Stimulated activated CD8-positive, alpha-beta memory T cell treated with anti-CD3 and anti-CD28 coated beads, Interleukin-15, amount 100 ng/mL, for 1 hour (primary cell): ENCODE measurements at places on chromosomes 16 and 17.

DNA sequence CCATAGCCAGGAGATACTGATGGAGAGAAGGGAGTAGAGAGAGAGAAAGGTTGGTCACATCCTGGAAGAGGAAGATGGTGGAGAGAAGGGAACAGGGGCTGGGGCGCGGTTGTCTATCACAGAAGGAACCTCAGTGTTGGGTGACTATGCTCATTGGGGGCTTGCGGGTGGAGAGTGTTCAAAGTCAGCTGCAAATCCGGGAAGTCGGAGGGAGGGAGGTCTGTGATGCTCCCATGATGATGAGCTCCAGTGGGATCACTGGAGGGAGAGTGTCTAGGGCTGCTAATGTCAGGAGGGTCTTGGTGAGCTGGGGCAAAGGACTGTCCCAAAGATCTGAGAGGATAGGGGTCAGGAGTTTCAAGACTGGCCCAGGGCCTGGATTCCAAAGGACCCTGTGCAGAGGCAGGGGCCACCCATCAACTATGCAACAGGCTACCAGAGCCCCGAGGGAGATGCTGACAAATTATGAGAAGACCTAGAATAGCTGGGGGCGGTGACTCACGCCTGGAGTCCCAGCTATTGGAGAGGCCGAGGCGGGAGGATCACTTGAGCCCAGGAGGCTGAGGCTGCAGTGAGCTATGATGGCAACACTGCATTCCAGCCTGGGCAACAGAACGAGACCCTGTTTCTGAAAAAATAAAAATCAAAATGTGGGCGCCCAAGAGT, 2.6 kb downstream of the SPDYE4 start:
- DNase-seq: no peak

GRCh38 chr16:49951574-49952195, 73.3 kb upstream of the CNEP1R1 start:
- no peak for DNase-seq

- DNase-seq: no peak
Observed at GRCh38 chr17:66647391-66647983, 187.4 kb upstream of the CACNG5 start.

DNA sequence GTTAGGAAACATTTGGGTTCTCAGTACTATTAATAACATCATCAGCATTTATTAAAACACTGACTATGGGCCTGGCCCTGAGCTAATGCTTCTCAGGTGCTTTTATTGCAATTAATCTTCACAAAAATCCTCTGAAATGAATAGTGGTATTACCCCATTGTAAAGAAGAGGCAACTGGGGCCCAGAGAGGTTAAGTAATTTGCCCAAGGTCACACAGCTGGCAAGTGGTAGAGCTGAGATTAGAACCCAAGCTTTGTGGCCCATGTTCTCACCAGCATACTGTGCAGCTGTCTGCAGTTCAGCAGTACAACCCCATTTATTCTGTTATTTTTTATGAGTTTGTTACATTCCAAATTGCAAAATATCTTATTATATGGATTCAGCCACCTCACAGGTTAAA, 82.3 kb downstream of the TBC1D16 start:
- DNase-seq: no peak

DNA sequence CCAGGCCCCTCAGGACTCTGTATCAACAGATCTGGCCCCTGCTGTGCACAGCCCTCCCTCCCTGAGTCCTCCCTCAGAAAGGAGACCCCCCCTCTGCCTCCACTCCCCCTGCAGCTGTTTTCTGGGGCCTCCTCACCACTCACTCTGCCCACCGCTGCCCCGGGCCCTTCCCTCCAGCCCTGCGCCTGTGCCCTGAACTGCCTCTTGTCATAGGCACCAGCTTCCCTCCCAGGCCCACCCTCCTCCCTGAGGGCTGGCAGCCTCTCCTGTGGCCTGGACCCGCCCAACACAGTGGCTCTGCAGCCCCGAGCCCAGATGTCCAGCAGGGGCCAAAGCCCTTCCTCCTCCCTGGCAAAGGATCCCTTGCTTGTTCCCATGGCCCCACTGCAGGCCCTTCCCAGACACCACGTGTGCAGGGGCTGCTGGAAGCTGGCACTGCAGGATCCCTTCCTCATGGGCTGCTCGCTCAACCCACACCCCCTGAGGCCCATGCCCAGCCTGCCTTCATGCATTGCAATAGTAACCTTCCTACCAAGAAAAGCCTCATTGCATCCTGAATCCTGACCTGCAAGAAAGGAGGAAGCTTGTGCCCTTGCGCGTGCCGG, 25.8 kb downstream of the GNPTG start:
- no peak for DNase-seq

GRCh38 chr17:50171371-50172071, 5.7 kb downstream of the SGCA start:
- DNase-seq: no peak

DNA sequence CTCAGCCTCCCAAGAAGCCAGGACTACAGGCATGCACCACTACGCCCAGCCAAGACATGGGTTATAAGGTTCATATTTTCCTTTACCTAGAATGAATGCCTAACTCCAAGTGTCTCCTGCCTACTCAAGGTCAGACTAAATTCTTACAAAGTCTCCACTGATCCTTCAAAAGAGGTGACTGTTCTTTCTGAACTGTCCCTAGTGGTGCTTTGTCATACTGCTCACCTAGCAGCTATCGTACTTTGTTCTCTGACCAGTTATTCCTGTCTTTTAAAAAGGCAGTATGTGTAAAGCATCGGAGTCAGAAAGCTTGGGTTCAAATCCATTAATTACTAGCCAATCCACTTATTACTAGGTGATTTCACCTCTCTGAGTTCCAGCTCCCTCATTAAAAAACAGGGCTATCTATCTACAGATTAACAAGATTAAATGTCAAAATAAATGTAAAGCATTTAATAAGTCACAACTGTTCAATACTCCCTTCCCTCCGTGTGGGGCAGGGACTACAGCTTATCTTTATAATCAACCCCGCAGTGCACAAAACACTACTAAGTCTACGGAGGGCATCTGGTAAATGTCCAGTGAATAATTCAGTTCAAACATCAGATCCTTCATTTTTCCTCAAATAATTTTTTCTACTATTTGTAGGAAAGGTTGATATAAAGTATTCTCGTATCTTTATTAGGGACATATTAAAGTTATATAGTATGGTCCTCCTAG, 20.0 kb upstream of the ITGA2B start:
- DNase-seq: no peak

DNA sequence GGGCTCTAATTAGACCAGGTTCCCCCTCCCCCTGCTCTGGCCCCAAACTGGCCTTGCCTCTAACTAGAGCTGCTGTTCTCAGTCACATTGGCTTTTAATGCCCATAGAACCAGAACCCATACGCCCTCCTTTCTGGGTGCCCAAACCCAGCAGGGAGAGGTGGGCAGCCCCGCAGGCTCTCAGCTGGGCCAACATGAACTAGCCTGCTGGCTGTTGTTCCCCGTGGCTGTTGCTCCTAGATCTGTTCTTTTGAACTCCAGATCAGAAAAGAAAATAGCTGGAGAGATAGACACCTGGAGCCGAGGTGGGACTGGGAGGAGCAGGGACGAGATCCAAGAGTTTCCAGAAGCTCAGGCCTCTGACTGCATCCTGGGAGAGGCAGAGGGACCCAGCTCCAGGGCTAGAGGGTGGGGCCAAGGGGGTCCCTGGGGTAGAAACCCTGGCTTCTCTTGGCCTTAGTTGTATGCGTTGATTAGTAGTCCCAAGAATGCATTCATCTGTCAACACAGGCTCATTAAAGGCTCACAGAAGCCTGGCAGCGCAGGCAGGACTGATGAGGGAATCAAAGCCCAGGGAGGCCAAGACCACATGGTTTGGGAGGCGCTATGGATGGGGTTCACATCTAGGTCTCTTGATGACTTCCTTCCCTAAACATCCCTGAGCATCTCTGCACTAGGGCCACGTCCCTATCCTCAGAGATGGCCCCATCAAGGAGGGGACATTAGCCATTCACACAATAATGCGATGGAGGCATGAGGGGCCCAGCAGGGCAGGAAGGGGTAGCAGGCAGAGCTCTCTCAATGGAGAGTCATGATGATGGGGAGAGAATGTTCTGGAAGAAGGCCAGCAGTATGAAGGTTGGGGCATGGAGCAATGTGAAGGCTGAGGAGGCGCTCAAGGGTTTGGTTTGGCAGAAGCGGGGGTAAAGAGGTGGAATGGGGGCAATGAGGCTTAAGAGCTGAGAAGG, 1.3 kb upstream of the CPSF4L start:
- no peak for DNase-seq

- no peak for DNase-seq
Observed at GRCh38 chr17:61376931-61377838, 22.5 kb upstream of the TBX2 start.

DNA sequence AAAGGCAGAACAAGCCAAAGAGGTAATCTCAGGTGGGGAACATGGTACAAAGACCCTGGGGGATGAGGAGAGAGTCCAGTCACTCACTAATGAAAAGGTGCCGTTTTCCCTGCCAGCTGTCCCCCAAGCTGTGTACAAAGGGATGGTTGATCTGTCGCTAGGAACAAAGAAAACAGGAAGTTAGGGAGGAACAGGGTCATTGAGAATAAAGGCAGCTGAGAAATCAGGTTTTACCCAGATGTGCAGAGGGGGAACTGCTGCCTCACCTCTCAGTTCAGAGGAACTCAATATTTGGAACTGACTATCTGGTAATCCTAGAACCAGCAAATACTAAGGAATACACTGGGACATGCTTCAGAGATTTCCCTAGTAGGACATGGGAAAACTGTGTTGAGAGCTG, 1.5 kb downstream of the RSKR start:
- no peak for DNase-seq

DNA sequence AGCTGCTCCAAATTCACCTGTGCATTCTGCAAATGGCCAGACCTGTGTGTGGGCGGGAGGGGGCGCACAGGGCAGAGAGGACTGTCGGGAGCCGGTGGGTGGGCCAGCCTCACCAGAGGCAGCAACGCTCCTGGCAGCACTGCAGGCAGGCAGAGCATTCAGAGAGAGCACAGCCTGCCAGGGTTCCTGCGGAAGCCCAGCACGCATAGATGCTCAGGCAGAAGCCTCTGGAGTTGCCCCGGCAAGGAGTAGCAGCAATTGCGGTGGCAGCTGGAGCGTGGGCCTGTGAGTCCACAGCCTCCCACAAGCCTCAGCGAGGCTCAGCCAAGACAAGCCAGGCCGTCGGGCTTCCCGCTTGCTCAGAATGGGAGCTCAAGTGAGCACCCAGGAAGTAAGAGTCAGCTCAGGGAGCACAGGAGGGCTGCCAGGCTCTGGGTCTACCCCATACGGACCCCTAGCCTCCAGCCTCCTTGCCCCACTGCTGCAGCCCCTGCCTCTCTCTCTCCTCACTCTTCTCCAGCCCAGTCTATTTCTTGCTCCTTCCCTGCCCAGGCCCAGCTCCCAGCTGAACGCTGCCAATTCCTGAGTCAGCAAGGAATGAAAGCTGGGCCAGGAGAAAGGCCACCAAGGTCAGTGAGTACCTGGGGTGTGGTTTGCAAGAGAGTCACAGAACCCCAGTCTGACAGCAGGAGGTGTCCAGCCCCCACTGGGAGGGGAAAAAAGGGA, 9.6 kb downstream of the EMC6 start:
- no peak for DNase-seq

DNA sequence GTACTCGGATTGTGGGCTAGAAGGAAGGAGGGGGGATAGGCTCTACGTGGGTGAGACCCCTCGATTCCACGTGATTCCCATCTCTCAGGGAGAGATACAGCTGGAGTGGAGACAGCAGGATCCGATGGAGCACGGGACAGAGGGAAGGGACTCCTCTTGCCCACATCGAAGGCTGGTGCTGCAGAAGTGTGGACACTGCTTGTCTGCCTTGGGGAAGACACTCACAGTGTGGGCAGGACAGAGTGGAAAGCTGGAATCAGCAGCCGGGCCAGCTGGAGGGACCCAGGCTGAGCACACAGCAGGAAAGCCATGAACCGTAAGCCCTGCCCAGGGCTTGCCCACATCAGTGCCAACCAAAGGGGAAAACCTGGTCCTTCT, 42.1 kb upstream of the RPH3AL start:
- no peak for DNase-seq

DNA sequence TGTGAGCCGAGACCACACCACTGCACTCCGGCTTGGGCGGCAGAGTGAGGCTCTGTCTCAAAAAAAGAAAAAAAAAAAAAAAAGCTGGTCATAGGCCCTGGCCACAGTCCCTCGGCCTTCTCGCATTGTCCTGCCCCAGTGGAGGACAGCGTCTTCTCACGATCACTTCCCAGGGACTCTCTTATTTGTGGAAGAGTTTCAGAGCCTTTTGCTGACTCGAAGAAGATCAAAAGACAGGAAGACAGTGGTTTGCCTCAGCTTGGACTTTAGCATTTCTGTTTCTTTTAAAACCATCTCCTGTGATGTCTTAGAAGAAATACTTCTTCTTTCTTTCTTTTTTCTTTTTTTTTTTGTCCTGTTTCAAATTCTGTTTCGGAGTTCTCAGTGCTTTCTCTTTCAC, 210.0 kb downstream of the FTO start:
- DNase-seq: no peak

DNA sequence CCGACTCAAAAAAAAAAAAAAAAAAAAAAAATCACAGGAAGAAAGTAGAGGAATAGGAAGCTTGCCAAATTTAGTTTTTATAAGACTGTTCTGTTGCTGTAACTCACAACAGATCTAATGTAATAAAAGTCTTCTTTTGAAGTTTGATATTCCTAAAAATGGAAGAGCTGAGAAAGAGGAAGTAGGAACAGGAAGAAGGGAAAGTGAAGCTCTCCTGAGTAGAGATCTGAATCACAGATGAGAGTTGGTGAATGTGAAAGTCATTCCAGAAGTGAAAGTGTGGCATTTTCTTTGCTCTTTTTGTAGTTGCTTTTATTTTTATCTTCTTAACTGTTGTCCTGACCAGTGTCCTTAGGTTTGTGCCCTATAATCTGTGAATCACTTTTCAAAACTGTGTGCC, 2.1 kb downstream of the NMT1 start:
- DNase-seq: no peak

DNA sequence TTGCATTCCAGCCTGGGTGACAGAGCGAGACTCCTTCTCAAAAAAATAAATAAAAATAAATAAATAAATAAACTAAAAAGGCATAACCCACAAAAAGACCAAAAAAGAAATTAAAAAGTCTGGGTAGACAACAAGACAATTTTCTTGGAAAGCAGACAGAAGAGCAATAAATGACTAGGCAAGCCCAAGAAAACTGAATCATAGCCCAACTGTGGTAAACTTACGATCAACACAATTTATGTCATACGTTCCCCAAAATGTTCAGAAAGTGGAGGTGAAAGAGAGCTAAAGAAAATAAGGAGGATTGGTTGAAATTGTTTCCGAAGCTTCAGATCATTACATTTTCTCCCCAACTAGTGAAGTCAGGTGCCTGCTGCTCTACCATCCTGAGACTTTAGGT, 31.3 kb upstream of the C17orf78 start:
- no peak for DNase-seq

GRCh38 chr16:57987441-57988177, 12.9 kb downstream of the ZNF319 start:
- DNase-seq: no peak

GRCh38 chr16:8963010-8963820, 491 bp downstream of the USP7 start:
- DNase-seq: no peak

DNA sequence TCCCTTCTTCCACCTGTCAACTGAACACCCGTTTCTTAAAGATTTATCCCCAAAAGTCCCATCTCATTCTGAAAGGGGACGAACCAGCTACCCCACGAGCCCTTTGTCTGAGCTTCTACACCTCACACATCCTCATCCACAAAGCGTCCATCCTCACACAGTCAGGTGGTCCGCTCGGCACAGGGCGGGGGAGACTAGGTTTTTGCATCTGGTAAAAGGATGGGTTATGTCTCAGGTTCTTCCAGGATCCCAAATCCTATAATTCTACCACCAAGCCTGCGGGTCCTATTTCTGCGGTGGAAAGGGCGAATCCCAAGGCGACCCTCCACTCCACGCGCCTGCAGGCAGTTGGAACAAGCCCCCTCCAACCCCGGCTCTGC, 458 bp downstream of the GFOD2 start:
- DNase-seq: no peak

- no peak for DNase-seq
Observed at GRCh38 chr17:82048571-82048971, 3.0 kb downstream of the RFNG start.
